Panc1 (cell line): ENCODE measurements at places on chromosomes 12 and 14.

GRCh38 chr14:22251090-22251489, 337.9 kb downstream of the DAD1 start:
- no peak for DNase-seq

DNA sequence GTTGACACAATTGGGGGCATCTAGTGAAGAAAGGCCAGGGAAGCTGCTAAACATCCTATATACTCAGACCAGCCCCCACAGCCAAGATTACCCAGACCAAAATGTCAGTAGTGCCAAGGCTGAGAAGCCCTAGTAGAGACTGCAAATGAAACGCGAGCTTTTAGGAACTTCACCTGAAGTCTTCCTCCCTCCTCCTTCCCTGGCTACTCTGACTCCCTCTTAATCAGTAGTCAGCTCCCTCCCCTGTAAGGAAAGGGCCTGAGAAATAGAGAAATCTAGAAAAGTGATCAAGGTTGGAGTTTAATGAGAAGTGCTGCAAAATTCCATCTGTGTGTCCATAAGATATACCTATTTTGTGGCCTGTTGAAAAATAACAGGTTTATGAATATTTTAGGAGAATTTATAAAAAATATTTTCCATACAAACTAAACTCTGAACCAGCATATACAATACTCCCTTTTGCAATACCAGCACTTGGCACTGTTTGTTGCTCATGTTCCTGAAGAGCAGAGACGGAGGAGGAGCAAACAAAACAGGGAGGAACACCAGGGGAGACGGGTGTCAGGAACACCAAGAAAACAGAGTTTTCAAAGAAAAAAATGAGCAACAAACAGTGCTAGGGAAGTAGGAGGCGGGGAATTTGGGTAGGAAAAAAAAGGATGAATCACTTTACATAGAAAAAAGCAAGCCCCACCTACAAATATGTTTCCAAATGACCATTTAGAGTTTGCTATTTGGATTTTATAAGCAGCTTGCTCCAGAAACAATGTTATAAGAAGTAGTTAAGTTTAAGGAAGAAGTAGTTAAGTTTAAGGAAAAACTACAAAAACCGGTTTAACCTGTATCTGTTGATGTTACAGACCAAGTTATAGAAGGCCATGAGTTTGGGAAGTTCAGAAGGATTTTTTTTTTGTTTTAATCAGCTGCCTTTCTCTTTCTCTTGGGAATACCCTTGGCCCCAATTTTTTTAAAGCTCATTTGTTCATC, 282.1 kb upstream of the GRIP1 start:
- DNase-seq, result no peak

GRCh38 chr14:94685166-94685581, 73.0 kb downstream of the SERPINA3 start:
- DNase-seq, result no peak

GRCh38 chr12:124725099-124725498, 138.6 kb downstream of the SCARB1 start:
- no peak for DNase-seq

DNA sequence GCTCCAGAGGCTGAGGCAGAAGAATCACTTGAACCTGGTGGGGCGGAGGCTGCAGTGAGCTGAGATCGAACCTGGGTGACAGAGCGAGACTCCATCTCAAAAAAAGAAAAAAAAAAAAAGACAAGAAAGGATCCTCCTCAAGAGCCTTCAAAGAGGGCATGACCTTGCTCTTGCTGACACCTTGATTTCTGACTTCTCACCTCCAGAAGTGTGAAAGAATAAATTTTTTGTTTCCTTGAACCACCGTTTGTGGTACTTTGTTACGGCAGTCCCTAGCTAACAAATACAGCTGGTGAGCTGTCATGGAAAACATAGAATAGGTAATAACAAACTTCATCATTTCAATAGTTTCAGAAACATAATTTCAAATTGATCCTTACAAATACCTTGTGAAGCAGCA, 1.9 kb upstream of the ACTR10 start:
- no peak for DNase-seq

DNA sequence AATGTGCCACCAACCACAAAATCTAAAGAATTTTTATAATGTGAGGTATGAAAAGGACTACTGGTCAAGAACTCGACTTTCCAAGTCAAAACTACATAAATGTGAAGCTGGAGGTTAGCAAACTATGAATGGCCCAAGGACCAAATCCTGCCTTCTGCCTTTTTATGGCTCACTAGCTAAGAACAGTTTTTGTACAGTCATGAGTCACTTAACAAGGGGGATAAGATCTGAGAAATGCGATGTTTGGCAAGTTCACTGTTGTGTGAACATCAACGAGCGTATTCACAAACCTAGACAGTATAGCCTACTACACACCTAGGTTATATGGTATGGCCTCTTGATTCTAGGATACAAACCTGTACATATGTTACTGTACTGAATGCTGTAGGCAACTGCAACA, 28.2 kb downstream of the FERMT2 start:
- no peak for DNase-seq

DNA sequence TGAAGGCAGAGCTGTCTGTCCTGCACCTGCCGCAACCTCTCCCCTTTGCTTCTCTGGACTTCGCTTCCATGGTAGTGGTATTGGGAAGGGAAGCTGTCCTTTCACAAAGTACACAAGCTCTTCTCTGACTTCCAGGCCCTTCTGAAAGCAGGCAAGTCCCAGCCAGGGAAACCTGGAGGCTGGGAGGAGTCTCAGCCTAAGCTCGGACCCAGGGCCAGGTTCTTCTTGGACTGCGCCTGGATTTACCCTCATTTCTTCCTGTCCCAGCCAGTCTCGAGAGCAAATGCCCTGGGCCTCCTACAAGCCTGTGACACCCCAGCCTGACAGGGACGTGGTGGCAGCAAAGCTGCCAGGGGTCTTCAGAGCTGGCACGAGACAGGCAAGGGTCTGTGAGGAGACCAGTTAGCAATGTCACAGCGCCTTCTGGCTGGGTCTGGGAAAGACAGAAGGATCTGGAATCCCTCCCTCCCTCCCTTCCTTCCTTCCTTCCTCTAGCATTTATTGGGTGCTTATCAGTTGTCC, 22.4 kb downstream of the ISCA2 start:
- no peak for DNase-seq
